ENCODE measurements at places on chromosomes 6 and 20. TPM values are rescaled to one million over a fixed set of nuclear protein-coding genes. Genes with fewer than 3 reads are reported as not detected.

- H3K4me1 ChIP-seq: peaks cover 7% of the 10 kb centered on the region
- no peak overlapping the region for H3K4me3 ChIP-seq
- no peak for DNase-seq
These were observed 210.5 kb downstream of the ERMARD start for GRCh38 chr6:169961772-169962561.

DNA sequence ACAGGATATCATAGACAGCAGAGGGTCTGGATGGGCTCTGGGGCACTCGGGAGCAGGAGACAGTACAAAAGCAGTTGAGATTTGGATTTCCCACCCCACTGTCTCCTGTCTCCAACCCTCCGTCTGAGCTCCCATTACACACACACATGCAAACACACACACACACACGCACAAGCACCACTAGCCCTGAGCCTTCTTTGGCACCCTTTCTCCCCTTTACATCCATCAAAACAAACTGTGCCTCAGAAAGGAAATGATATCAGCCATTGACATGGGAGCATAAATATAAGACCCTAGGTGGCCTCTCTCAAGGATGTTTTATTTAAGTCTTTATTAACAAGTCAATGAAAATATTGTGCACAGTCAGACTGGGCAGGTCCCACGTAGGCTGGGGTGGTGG is 17.5 kb downstream of the TTBK1 start:
- DNase-seq: no peak
- no peak overlapping the region for H3K27ac ChIP-seq
- no peaks in the 10 kb centered on the region for H3K36me3 ChIP-seq

- H3K36me3 ChIP-seq: no peaks in the 10 kb centered on the region
- no peak overlapping the region for H3K27ac ChIP-seq
- H3K4me3 ChIP-seq: no peak overlapping the region
- DNase-seq: no peak
These were observed 199.9 kb downstream of the LRFN2 start for GRCh38 chr6:40387127-40387870.

- no peak overlapping the region for H3K4me3 ChIP-seq
- H3K27me3 ChIP-seq: no peaks in the 10 kb centered on the region
- H3K36me3 ChIP-seq: no peaks in the 10 kb centered on the region
- DNase-seq: no peak
- H3K27ac ChIP-seq: no peak overlapping the region
- H3K4me1 ChIP-seq: no peaks in the 10 kb centered on the region
These were observed 10.2 kb upstream of the MTG2 start for GRCh38 chr20:62172666-62173065.

- no peaks in the 10 kb centered on the region for H3K27me3 ChIP-seq
- no peak overlapping the region for H3K27ac ChIP-seq
- H3K4me3 ChIP-seq: no peak overlapping the region
- no peaks in the 10 kb centered on the region for H3K36me3 ChIP-seq
- peaks cover 19% of the 10 kb centered on the region for H3K4me1 ChIP-seq
- DNase-seq: no peak
These were observed 47.9 kb upstream of the DDR1 start for GRCh38 chr6:30836431-30836866.

Gene PTK7
- 1.9 TPM for polyA plus RNA-seq

Gene TINAG
- not detected for polyA plus RNA-seq

DNA sequence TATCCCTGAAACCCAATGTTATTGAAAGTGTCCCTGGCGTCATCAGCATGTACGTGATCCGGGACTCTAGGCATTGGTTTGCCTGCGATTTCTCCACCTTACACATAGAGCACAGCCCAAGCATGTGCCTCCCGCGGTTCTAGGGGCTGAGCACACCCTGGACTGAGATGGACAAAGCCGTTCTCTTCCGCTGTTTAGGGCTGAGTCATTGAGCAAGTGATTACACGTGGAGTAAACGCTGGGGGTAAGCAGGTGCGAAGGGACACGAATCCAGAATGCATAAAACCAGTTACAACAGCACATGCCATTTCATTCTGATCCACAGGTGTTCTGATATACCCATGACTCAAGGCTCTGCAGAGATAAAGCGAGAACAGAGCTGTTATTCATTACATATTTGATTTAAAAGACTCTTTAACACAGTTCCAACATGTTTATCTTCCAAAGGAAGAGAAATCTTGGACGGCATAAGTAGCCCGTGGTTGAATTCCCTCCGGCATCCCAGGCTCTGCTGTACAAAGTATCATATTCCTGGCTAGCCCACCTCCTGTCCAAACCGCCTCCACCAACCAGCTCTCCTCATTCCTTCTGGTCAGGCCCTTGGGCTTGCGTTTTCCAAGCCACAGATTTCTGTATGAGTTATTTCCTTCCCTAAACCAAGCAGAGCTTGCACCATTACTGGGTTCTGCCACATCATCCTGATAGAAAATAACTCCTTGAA is 36.1 kb upstream of the THBS2 start:
- H3K4me1 ChIP-seq: no peaks in the 10 kb centered on the region
- no peak overlapping the region for H3K27ac ChIP-seq
- H3K4me3 ChIP-seq: no peak overlapping the region
- no peak for DNase-seq
- no peaks in the 10 kb centered on the region for H3K36me3 ChIP-seq
- H3K27me3 ChIP-seq: no peaks in the 10 kb centered on the region

Gene LMBRD1
- 45.5 TPM for polyA plus RNA-seq

Gene COL9A3
- polyA plus RNA-seq: not detected

Gene BPHL
- 6.5 TPM for polyA plus RNA-seq

GRCh38 chr6:41302638-41303037 is 16.2 kb upstream of the TREM1 start:
- peaks cover 21% of the 10 kb centered on the region for H3K4me1 ChIP-seq
- H3K36me3 ChIP-seq: no peaks in the 10 kb centered on the region
- H3K27ac ChIP-seq: no peak overlapping the region
- no peak overlapping the region for H3K4me3 ChIP-seq

GRCh38 chr20:15702161-15702560 is 871.1 kb downstream of the KIF16B start:
- DNase-seq: no peak
- H3K36me3 ChIP-seq: no peaks in the 10 kb centered on the region
- H3K4me1 ChIP-seq: no peaks in the 10 kb centered on the region
- no peak overlapping the region for H3K4me3 ChIP-seq

Gene PHACTR1
- 0.38 TPM for polyA plus RNA-seq

Gene EYS
- not detected for polyA plus RNA-seq

GRCh38 chr6:122677406-122677805 is 67.2 kb downstream of the PKIB start:
- H3K27ac ChIP-seq: no peak overlapping the region
- H3K27me3 ChIP-seq: no peaks in the 10 kb centered on the region
- H3K4me3 ChIP-seq: no peak overlapping the region
- H3K36me3 ChIP-seq: no peaks in the 10 kb centered on the region

Gene SPTLC3
- 1.7 TPM for polyA plus RNA-seq

DNA sequence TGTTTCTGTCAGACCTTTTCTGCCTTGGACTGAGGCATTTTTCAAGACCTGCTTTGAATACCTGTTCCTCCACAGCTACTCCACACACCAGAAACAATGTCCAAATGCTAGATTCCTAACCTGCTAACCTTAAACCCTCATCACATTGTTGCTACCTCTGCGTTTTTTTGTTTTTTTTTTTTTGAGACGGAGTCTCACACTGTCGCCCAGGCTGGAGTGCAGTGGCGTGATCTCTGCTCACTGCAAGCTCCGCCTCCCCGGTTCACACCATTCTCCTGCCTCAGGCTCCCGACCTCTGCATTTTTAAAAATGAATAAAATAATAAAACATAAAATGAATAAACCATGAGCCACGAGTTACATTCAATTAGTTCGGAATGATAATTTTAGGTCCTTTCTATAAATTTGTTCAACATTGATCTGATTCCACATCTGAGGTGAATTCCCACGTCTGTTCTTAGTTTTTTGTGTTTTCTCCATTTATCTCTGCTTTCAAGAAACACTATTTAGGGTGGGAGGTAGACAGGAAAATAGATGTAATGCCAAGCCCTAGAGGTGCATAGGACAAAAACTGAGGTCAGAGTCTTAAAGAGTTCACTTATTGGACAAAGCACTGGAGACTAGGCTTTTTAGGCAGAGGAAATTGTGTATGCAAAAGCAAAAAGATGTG is 1.3 kb downstream of the C6orf89 start:
- H3K27me3 ChIP-seq: no peaks in the 10 kb centered on the region
- H3K36me3 ChIP-seq: no peaks in the 10 kb centered on the region
- no peak for DNase-seq
- H3K27ac ChIP-seq: peak overlapping the region; percentile 82
- peaks cover 34% of the 10 kb centered on the region for H3K4me1 ChIP-seq
- H3K4me3 ChIP-seq: peak overlapping the region; percentile 72

DNA sequence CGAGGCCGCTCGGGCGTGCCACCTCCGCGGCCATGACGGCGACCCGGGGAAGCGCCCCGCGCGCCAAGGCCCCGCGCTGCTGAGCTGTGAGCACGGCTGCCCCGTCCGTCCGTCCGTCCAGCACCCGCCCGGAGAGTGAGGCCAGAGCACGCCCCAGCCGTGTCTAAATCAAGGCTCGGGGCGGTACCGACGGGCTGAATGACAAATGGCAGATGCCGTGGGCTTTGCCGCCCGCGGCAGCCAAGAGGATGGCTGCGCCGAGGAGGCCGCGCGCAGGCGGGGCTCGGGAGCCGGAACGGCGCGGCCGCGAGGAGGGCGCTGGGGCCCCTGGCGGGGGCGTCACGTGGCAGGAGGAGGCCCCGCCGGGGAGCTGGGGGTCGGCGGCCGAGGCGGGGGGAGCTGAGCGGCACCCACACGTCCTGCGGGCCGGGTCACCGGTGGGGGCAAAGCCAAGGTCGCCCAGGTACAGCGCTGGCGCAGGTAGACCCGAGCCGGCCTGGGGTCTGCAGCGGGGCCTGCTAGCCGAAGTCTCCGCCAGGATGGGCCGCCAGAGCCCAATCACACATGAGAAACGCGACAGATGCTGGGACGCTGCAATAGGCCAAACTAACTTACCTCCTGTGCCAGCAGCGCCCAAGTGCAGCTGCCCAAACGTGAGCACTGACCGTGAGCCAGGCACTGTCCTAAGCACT is at the start of gene PLAGL1:
Gene PLAGL1 (minus strand): TSS at position 140 of the 692 bp plus-strand sequence. CDS start 60,123 bp downstream, outside the sequence.
- H3K4me1 ChIP-seq: peaks cover under 1% of the 10 kb centered on the region
- H3K27me3 ChIP-seq: peaks cover 3% of the 10 kb centered on the region
- no peaks in the 10 kb centered on the region for H3K36me3 ChIP-seq
- DNase-seq: peak; percentile 47

DNA sequence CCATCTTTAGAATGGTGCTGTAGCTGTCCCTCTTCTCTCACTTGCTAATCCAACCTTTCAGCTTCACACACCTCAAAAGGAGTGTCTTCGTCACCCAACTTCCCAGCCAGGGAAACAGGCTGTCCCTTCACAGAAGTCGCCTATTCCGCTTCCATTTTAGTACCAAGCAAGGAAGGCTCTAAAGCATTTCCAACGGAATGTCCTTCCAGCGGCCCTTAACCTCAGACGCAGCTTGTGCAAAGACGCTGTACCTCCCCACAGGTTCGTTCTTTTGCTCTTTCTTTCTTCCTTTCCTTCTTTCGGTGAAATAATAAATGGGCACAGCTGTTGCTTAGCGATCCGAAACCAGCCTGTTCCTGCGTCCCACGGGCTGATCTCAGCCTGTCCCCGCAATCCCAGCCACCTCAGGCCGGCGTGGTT is 1.5 kb downstream of the PTPRT start:
- H3K27me3 ChIP-seq: no peaks in the 10 kb centered on the region
- no peak overlapping the region for H3K4me3 ChIP-seq
- no peak overlapping the region for H3K27ac ChIP-seq
- H3K4me1 ChIP-seq: no peaks in the 10 kb centered on the region

Gene PRPH2
- polyA plus RNA-seq: 0.07 TPM

DNA sequence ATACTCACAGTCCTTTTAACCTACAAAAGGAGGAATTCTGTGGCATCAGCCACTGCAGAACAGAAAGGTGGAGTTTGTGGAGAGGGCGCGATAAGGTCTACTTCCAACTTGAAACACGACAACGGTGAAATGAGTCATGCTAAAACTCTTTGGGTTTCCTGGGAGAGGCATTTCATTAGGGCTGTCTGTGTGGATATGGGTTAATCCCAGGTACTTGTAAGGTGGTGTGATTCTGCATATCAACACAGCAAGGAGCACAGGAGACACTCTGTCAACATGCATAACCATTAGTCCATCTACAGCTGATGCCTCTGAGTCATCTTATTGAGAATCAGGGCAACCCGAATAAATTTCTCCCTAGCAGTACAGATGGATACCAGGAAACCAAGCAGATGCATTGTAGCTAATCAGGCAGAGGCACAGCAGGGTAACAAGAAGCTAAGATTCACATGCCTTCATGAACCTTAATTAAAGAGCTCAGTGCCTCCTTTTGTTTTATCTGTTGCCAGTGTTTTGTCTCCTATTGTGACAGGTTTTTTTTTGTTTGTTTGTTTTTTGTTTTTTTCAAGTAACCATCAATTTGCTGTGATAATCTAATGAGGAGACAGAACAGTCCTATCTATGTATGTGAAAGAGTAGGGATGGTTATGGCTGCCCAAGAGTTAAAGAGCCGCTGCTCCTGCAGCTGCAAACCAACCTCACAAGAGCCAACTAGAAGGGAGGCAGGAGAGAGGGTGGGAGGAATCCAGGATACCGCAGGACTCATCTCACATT is 315.8 kb upstream of the SOX4 start:
- H3K27ac ChIP-seq: no peak overlapping the region
- H3K27me3 ChIP-seq: no peaks in the 10 kb centered on the region
- H3K4me3 ChIP-seq: no peak overlapping the region
- H3K4me1 ChIP-seq: no peaks in the 10 kb centered on the region
- DNase-seq: no peak

DNA sequence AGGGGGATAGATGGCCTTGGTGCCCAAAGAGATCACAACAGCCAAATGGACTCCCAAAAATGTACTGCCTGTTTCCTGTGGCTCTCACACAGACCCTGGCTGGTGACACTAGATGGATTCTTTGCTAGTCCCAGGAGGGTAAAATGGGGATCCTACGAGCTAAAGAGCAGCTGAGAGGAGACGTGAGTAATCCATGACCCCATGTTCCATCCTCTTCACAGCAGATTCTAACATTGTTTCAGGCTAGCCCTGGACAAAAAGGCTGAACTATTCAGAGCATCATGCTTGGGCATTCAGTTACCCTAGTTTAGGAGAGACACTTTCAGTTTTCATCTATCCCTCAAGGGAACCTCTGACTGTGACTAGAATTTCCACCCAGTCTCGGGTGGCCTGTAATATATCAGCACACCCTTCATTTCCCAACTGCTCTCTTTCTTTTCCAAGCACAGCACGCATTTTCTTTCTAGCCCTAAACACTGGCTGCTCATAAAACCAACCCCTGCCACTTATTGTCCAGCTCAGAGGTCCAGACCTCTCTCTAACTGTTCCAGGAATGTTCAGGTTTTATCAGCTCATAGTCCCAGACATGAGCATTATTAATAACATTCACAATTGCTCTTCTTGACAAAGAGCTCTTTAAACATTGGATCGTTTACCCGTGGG is 48.5 kb downstream of the SLC22A1 start:
- H3K27ac ChIP-seq: no peak overlapping the region
- no peak overlapping the region for H3K4me3 ChIP-seq
- no peak for DNase-seq

Gene SLC35B3
- 12.5 TPM for polyA plus RNA-seq

GRCh38 chr6:48834706-48835105 is 628.3 kb downstream of the MMUT start:
- no peak overlapping the region for H3K4me3 ChIP-seq
- no peaks in the 10 kb centered on the region for H3K4me1 ChIP-seq
- H3K27me3 ChIP-seq: no peaks in the 10 kb centered on the region
- no peak for DNase-seq

All from CD8-positive, alpha-beta memory T cell (primary cell).